ENCODE measurements at places on chromosomes 12 and 14. TPM values are rescaled to one million over a fixed set of nuclear protein-coding genes. Genes with fewer than 3 reads are reported as not detected.

The TESPA1 gene
- not detected for total RNA-seq

The RPS26 gene
- 40.4 TPM for total RNA-seq

The SPTB gene
- total RNA-seq = 28.1 TPM

The CAPS2 gene
- total RNA-seq = 19.1 TPM

The ITFG2 gene
- total RNA-seq = 14.5 TPM

The DDX55 gene
- total RNA-seq = 19.8 TPM

The SMOC1 gene
- total RNA-seq = 33.7 TPM

The DICER1 gene
- total RNA-seq = 160 TPM

The CLMN gene
- total RNA-seq = 3.2 TPM

The SLC24A4 gene
- 4.2 TPM for total RNA-seq

The RASAL1 gene
- total RNA-seq = 6.5 TPM

The AICDA gene
- total RNA-seq = not detected

The KCNMB4 gene
- 22.4 TPM for total RNA-seq

The KRT71 gene
- total RNA-seq = not detected

The SLC5A8 gene
- 0.46 TPM for total RNA-seq

The PRIMA1 gene
- 1.6 TPM for total RNA-seq

The SLC17A8 gene
- total RNA-seq = 10.1 TPM

The SLC10A1 gene
- total RNA-seq = not detected

The COX8C gene
- total RNA-seq = not detected

The RAPGEF3 gene
- 16.6 TPM for total RNA-seq

The PIP4P1 gene
- 29.5 TPM for total RNA-seq

The CACNA1C gene
- total RNA-seq = 33.0 TPM

Measured in diencephalon (tissue), 1 donor.